ENCODE measurements at places on chromosomes 4 and X. TPM values are rescaled to one million over a fixed set of nuclear protein-coding genes. Genes with fewer than 3 reads are reported as not detected.

GAGE12F gene
- not detected for total RNA-seq

TCP11X2 gene
- not detected for total RNA-seq

UCP1 gene
- 1.0 TPM for total RNA-seq

F8A1 gene
- total RNA-seq: 2.6 TPM

PFKFB1 gene
- total RNA-seq: not detected

ACOX3 gene
- total RNA-seq: 21.9 TPM

ABCG2 gene
- 7.8 TPM for total RNA-seq

MAGEE2 gene
- total RNA-seq: not detected

HCFC1 gene
- total RNA-seq: 9.4 TPM

TIGD4 gene
- total RNA-seq: 2.1 TPM

IL21 gene
- not detected for total RNA-seq

GYPE gene
- total RNA-seq: 2.1 TPM

NSG1 gene
- 1.0 TPM for total RNA-seq

PRR32 gene
- 53.2 TPM for total RNA-seq

CLDN2 gene
- total RNA-seq: under 0.01 TPM

TRPC5OS gene
- total RNA-seq: not detected

PCYT1B gene
- total RNA-seq: 1.0 TPM

ADGRL3 gene
- total RNA-seq: 59.0 TPM

GNRHR gene
- not detected for total RNA-seq

GRPR gene
- total RNA-seq: 1.0 TPM

LUZP4 gene
- not detected for total RNA-seq

OPN1MW2 gene
- not detected for total RNA-seq

DCAF8L1 gene
- total RNA-seq: not detected

VCX2 gene
- not detected for total RNA-seq
